Ammon's horn (tissue), 1 donor: ENCODE measurements at places on chromosomes 13 and 19.

- DNase-seq = no peak
Measured at GRCh38 chr13:18943273-18943672, 238.4 kb downstream of the TUBA3C start.

DNA sequence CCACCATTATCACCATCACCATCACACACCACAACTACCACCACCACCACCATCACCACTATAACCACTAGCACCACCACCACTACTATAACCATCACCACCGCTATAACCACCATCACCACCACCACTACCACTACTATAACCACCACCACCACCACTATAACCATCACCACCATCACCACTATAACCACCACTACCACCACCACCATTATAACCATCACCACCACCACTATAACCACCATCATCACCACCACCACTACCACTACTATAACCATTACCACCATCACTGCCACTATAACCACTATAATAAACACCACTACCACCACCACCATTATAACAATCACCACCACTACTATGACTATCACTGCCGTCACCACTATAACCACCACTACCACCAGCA lies 173.2 kb downstream of the DCLK1 start:
- no peak for DNase-seq

- DNase-seq = no peak
Measured at GRCh38 chr19:35170359-35171061, 16.0 kb downstream of the FXYD5 start.

GRCh38 chr13:100645382-100645781 lies 29.2 kb downstream of the TMTC4 start:
- no peak for DNase-seq

- no peak for DNase-seq
Measured at GRCh38 chr19:41919948-41920712, 8.1 kb downstream of the ERFL start.

DNA sequence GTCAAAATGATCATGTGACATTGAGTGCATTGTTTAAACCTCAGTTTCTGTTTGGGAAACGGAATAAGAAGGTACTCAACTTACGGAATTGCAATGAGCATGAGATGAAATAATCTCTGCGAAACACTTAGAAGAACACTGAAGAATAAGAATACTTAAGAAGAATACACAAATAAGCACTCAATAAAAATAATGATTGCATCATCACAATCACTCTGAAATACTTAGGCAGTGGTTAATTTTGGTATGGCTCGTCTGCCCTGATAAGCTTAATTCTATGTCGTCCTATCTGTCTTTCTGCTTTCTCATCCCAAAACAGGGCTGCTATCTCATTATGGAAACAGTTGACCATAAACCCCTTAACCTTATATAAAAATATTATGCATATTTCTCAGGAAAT lies 823.6 kb downstream of the DIAPH3 start:
- no peak for DNase-seq

- no peak for DNase-seq
Measured at GRCh38 chr19:17455308-17456123, 5.2 kb downstream of the NXNL1 start.

DNA sequence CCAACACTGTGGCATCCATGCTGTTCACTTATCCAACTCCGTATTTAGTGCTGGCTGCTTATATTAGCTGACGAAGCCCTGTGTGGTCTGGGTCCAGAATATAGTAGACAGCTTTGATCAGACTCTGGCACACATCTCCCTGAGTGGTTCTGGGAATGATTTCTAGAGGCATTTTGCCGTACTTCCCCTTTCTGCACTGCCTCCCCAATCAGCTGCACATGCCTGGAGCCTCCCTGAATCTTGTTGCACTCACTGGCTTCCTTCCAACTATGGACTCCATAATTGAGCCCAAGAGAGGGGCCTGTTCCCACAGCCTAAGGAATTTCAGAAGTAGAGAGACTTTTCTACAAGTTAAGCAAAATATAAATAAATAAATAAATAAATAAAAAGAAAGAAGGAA lies 30.4 kb upstream of the PCDH8 start:
- DNase-seq = peak; percentile 51

DNA sequence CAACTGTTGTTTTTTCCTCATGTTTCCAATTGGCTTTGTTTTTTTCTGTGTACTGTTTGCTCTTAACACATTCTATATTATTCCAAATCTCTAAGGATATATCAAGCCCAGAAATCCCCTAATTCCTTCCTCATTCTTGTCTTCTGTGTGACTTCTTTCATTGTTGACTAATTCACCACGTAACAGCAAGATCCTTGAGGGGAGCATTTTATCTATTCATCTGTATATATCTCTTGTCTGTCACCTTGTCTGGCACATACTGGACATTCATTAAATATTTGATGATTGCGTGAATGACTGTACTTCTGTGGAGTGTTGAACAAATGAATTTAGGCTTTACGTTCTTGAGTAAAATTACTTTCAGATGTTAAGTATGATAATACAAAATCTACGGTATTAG lies 44.8 kb upstream of the OLFM4 start:
- no peak for DNase-seq

- DNase-seq = no peak
Measured at GRCh38 chr13:72959643-72960042, 99.2 kb upstream of the KLF5 start.

GRCh38 chr13:107942030-107942617 lies 273.2 kb downstream of the LIG4 start:
- DNase-seq = no peak
